Peyer's patch (tissue), 4 donors: ENCODE measurements at places on chromosomes 3 and 15. TPM values are rescaled to one million over a fixed set of nuclear protein-coding genes. Genes with fewer than 3 reads are reported as not detected.

The ANKUB1 gene
- total RNA-seq, result not detected

The LMAN1L gene
- total RNA-seq, result not detected

The CACNA2D2 gene
- 1.1 TPM for total RNA-seq

The SLC24A5 gene
- not detected for total RNA-seq

The PTH1R gene
- total RNA-seq, result 2.4 TPM

The ZNF80 gene
- not detected for total RNA-seq

The FGF12 gene
- total RNA-seq, result not detected

The PROS1 gene
- 15.7 TPM for total RNA-seq

The PARP9 gene
- total RNA-seq, result 28.6 TPM

The ACAA1 gene
- total RNA-seq, result 324 TPM

The CFAP100 gene
- total RNA-seq, result not detected

The SPSB4 gene
- total RNA-seq, result not detected

The DNAJA4 gene
- total RNA-seq, result 39.1 TPM
